ENCODE measurements at places on chromosomes 11 and 22.

DNA sequence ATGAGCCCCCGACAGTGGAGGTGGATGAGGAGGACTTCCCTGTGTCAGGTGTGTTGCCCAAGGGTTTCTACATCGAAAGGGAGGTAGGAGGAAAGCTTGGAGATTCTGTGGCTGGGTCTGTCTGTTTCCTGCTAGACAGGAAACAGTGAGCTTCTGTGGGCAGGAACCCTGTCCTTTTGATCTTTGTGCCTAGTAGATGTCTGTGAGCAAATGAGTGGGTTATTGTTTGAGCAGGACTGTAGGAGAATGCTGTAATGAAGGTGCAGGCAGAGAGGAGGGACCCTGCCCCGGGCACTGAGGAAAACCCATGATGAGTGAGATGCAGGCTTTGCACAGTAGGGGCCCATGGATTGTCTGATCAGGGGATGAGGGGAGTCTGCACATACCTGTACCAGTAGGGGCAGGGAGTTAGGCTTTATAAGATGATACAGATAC is 14.0 kb downstream of the USP35 start:
- DNase-seq: no peak

GRCh38 chr11:19216709-19217374 is 15.1 kb upstream of the CSRP3 start:
- no peak for DNase-seq

DNA sequence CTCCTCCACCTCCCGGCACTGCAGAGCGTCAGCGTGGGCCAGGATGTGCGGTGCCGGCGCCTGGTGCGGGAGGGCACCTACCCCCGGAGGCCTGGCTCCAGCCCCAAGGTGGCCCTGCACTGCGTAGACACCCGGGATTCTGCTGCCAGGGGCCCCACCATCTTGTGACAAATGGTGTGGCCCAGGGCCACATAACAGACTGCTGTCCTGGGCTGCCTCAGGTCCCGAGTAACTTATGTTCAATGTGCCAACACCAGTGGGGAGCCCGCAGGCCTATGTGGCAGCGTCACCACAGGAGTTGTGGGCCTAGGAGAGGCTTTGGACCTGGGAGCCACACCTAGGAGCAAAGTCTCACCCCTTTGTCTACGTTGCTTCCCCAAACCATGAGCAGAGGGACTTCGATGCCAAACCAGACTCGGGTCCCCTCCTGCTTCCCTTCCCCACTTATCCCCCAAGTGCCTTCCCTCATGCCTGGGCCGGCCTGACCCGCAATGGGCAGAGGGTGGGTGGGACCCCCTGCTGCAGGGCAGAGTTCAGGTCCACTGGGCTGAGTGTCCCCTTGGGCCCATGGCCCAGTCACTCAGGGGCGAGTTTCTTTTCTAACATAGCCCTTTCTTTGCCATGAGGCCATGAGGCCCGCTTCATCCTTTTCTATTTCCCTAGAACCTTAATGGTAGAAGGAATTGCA is 13.5 kb downstream of the TSKU start:
- no peak for DNase-seq

GRCh38 chr11:1639102-1639620 is 9.6 kb downstream of the KRTAP5-5 start:
- DNase-seq: no peak

DNA sequence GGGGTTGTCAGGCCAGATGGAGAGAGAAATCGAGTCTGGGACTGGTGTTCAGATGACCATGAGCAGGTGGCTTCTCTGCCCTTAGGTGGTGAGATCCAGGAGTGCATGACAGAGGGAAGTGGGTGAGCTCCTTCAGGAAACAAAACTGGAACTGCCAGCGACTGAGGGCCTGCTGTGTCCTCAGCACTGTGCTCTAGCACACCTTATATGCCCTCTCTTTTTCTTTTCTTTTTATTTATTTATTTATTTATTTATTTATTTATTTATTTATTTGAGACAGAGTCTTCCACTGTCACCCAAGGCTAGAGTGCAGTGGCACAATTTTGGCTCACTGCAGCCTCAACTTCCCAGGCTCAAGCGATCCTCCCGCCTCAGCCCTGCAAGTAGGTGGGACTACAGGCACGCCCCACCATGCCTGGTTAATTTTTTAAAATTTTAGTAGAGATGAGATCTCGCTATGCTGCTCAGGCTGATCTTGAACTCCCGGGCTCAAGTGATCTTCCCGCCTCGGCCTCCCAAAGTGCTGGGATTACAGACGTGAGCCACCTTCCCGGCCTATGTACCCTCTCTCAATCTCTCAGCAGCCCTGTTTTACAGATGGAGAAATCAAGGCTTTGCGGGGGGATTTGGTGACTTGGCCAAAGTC is 14.8 kb upstream of the RASD2 start:
- no peak for DNase-seq

DNA sequence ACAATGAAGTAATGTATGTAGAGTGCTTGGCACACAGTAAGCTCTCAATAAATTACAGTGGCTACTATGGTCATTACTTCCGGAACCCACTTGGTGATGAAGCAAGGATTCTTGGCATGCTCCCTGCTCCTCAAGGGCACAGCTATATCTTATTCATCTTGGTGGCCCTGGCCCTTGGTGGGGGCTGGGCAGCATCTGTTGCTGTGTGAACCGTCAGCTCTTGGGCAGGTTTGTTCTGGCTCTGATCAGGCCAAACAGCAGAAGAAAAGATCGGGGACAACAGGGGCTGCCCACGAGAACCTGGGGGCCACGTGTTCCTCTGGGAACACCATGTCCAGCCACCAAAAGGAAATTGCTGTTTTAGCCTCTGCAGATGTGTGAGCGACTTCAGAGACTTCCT is 136.9 kb upstream of the SYT13 start:
- no peak for DNase-seq

- no peak for DNase-seq
These were observed 6.7 kb downstream of the ZC3H7B start for GRCh38 chr22:41308054-41308453.

- DNase-seq: no peak
These were observed 441.8 kb downstream of the TBC1D22A start for GRCh38 chr22:47204002-47204979.

- DNase-seq: no peak
These were observed 123.9 kb downstream of the MRTFA start for GRCh38 chr22:40512426-40513136.

GRCh38 chr22:42920101-42920820 is 63.2 kb upstream of the ARFGAP3 start:
- DNase-seq: no peak

GRCh38 chr11:102451041-102451680 is 1.4 kb downstream of the TMEM123 start:
- no peak for DNase-seq

DNA sequence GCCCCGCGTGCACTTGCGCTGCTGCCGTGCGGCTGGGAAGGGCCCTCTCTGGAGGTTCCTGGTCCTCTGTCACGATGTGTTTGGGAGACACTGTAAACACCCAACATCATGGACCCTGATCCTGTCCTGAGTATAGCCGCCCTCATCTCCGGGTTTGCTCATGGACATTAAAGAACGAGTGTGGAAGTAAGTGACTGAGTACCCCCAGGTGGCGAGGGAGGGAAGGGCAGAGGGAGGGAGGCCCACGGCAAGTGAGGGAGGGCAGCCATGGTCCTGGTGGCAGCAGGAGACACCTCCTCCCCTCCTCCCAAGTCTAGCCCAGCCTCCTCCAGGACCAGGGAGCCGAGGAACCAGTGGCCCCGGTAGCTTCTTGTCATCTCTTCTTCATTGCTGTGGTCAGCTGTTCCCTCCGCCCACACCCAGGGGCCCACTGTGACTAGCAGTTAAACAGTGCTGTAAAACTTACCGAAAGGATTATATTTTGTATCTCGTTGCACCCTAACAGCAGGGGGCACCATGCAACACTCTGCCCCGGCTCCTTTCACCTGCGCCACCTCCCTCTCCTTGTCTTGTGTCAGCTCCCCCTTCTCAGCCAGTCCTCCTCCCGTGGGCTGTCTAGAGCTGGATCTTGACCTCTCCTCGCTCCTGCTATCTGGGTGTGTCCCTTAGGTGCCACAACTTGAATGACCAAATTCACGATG is 566.5 kb upstream of the B3GAT1 start:
- DNase-seq: no peak

- DNase-seq: no peak
These were observed 264.7 kb downstream of the BUD13 start for GRCh38 chr11:116507849-116508695.

- DNase-seq: no peak
These were observed 122.1 kb downstream of the CSNK2A3 start for GRCh38 chr11:11230802-11231562.

GRCh38 chr11:118338637-118339061 is 3.9 kb downstream of the CD3D start:
- DNase-seq: peak; percentile 71

GRCh38 chr22:22516992-22517391 is 3.1 kb downstream of the ZNF280A start:
- no peak for DNase-seq
